ENCODE measurements at places on chromosomes 1 and 21.

- DNase-seq, result no peak
Observed at GRCh38 chr21:21003701-21004100, 5.5 kb downstream of the NCAM2 start.

DNA sequence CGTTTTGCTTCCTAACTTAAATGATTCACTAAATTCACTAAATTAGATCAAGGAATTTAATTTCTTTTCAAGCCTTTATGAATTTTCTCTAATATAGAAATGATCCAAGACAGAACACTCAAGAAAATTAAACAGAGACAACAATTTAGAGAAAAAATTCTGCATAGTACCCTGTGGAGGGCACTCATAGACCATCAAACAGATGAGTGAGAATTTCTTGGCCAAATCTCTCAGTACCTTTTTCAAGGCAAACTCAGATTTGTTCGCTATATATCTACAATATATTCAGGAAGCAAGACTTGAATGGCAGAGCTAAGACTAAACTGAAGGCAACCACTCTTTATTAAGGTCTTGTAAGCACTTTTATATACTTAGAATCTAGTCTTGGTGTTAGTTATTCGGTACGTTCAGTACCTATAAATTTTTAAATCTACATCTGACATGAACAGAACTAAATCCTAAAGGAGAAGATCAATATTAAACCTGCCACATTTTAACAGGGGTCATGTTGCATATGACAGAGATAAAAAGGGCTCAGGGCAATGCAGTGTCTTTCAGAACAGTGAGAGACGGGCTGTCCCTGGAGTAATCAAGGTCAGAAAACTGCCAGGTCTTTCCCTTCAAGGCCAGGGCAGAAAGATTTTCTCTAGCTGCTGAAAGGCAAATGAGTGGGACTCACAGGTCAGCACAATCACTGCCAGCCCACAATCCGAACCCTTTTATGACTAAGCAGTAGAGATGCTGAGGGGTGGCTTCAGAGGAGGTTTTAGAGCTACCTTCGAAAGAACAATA, 118.8 kb upstream of the TMPRSS15 start:
- no peak for DNase-seq

DNA sequence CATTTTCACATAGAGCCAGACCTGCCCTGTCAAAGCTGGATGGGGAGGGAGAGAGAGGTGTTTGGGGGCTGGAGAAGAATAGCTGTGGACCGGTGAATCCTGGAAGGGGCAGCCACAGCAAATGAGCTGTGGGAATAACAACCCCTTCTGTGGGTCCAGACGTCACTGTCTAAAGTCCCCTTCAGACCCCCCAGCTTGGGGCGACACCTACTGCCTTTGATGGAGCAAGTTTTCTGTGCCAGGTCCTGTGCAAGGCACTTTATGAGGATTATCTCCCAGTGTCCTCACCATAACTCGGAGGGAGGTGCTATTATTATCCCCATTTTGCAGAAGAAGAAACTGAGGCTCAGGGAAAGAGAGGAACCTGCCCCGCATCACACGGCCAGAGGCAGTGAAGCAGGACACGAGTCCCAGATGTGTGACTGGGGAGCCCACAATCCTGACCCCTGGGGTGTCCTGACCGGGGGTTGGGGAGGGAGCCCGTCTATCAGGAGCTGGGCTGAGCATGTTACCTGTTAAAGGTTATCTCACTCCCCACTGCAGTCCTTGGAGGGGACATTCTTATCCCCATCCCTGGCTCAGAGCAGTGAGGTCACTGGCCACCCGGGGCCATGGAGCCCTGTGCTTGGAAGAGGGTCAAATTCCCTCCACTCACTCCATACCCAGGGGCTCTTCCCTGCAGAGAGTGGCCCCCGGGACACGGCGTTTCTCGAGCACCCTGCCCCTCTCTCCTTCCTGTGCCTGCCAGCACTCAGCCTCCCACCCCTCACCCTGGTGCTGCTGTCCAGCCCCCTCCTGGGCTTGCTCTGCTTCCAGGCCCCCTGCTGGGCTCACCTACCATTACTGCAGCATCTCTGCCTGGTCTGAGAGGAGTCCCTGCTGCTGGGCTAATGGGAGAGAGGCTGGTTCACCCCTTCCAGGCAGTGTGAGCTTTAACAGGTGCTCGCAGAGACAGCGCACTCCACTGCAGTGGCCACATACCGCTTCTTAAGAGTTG, 132.9 kb downstream of the PTPRU start:
- no peak for DNase-seq

DNA sequence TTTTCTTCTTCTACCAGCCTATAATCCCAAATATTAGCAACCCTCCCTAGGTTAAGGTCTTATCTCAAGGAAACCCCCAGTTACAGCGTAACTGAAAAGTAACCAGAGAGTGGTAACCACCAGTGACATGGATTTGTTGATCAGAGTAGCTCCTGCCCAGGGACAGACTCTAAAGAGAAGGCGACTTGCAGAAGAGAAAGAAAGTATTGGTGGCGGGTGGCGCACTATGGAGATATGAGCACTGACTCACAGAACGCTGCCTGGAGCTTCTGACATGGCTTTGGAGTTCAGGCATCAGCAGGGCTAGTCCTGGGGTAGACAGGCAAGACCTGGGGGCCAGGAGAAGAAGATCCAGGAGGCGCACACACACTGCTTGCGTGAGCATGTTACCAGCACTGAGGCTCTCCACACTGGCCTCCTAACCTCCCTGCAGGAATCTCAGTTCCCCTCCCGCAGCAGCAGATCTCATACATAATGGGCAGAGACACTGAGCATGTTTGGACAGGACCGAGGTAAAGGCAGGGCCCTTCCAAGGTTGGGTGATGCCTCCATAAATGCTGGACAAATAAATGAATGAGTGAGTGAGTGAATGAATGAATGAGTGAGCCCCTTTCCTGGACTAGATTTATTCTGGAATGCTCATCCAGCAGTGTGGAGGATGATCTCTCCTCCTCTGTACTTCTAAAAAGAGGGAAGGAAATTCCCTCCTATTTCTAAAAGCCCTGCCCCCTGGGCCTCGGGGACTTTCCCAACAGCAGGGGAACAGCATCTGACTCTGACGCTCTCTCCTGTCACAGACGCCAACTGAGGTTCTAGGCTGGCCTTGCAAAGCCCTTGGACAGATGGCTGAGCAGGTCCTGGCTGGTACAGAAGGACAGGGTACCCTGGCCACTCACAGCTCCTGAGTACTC, 175.5 kb downstream of the CLIC6 start:
- DNase-seq, result no peak

DNA sequence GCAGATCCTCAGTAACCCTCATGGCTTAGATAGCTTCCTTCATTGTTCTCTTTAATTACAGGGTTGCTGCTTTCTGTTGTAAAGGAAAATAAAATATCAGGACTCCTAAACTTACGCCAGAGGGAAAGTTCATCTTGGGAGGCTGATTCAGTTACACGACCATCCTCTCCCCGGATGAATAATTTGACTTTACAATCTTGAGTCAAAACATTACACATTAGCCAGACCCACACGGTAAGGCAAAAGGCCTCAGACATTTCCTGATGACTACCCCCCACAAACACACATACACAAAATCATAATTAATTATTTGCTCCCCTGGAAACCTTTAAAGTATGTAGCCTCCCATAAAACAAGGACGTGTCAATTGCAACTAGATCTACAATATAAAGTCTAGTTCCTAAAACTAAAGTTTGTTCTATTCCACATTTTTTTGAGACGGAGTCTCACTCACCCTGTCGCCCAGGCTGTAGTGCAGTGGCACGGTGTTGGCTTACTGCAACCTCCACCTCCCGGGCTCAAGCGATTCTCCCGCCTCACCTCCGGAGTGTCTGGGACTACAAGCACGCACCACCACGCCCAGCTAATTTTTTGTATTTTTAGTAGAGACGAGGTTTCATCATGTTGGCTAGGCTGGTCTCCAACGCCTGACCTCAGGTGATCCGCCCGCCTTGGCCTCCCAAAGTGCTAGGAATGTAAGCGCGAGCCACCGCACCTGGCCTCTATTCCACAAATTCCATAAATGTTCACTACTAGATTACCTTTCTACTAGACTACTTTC, 830 bp upstream of the PRDX1 start:
- DNase-seq, result no peak

GRCh38 chr1:221187174-221187573, 307.9 kb downstream of the HLX start:
- DNase-seq, result no peak

GRCh38 chr21:42223826-42224575, 5.1 kb downstream of the ABCG1 start:
- DNase-seq, result no peak

DNA sequence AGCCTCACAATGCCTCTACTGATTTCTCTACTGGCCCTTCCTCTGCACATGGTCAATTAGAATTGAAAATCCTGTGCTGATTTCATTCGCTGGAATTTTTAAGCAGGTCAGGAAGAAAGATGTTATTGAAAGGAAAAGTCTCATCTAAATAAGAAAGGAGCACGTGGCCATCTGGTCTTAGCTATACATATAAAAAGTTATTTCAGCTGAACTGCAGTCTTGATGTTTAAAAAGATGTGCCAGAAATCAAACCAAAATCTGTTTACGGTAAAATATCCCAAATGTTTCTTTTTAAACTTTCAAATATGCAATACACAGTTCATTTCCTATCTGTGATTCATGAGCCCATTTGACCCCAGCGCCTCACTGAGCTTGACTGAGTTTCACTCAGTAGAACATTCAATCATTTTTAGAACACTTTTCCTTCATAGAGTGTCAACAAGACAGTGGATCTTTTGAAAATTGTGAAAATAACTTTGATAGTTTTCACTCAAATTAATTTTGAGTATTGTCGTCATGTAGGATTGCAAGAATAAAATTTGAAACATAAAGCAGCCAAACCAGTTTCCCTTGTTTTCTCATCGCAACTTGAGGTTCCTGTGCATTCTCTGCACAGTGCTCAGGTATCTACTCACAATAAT, 293.6 kb downstream of the PTPRC start:
- no peak for DNase-seq

DNA sequence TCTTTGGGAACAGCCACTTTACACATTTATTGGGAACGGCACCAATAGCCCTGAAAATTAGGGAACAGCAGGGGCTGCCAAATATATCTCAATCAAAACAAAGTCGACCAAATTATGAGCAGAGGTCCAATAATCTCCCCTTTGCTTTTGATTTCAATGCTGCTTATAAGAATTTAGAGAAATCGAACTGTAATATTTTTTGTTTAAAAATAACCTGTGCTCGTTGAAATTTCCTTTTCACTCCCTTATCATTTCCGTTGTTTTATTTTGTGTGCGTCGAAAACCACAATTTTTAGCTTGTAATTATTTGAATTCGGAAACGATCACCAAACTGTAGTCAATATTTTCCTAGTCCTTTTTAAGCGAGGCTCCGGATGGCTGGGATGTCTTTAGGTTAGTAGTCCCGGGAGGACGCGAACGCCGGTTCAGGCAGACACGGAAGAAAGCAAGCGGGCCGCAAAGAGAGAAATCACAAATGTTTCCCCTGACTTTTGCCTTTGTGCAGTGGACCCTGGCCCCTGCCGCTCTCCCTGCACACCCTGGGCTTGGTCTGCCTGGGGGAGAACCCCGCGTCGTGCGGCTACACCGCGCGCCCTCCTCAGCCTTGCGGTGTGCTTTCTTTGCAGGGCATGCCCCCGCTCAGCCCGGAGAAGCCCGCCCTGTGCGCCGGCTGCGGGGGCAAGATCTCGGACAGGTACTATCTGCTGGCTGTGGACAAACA, 2.3 kb downstream of the LHX9 start:
- DNase-seq, result no peak

- no peak for DNase-seq
Observed at GRCh38 chr1:184650177-184650866, 104.3 kb downstream of the EDEM3 start.

- no peak for DNase-seq
Observed at GRCh38 chr1:95072117-95072516, 634 bp downstream of the ALG14 start.

DNA sequence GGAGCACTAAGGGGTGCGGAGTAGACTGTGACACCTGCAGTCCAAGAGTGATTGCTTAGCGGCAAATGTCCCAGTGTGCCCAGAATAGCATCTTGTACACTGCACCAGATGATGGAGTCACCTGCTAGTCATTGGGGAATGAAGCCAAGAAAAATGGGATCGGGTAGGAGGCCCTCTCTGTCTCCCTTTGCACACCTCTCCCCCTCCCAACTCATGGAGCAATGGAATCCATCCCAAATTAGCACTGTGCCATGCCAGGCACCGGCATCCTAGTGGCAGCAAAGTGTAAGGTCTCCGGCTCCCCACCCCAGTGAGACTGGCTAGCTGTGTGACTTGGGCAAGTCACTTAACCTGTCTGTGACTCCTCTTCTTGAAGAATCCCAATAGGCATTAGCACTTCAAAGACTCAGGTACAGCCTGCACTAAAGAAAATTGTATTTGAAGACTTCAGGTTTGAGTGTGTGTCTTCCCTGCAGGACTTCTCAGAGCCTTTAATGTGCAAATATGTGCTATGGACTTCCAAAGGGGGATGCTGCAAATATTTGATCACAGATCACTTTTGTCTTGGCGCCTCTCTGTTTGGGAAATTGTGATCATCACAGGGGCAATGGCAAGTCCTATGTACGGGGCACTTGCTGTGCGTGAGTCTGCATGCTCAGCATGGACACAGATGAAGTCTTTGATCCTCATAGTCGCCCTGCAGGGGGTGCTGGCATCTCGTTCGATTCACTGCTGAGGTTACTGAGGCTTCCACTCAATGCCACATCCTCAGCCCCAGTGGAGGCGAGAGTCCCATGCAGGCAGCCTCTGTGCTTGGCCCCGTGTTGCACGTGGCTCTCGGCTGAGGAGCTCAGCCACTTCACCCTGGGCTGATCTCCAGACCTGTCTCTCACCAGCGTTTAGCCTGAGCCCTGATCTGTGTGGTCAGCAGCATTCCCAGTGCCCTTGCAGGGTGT, 272.9 kb upstream of the C1orf174 start:
- DNase-seq, result no peak

DNA sequence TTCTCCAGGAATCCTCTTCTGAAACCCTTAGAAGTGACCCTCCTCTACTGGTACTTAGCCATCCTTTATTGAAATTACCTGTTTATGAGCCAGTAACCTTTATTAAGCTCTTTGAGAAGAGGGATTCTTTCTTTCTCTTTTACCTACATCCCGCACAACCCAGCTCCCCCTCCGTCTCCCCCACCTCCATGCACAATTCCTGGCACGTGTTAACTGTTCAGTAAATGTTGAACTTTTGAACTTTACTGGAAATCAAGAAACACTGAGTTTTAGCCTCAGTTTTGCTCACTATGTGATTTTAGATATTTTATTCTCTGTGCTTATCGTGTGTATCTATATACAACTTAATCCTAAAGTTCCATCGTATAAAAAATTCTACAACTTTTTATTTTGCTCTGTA, 1.8 kb downstream of the TMED5 start:
- no peak for DNase-seq

- DNase-seq, result no peak
Observed at GRCh38 chr21:33205476-33205875, 24.3 kb upstream of the IFNAR2 start.

DNA sequence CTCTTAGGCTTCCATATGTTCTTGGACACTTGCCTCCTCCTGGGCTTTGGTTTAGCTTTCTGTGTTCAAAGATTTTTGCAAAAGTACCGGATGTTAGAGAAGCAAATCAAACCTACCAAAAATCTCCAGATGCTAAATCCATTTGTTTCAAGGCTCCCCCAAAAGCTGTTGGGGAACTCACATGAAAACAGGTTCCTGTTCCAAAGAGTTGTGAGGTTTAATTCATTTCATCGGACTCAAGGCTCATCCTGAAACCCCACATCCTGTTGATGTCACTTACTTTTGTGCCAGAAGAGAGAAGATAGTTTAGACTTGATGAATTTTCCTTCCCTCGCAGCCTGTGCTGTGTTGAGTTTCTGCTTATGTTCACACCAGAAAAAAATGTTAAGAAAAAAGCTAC, 41.7 kb upstream of the RXRG start:
- DNase-seq, result no peak

GRCh38 chr1:56330391-56331026, 248.9 kb downstream of the PLPP3 start:
- no peak for DNase-seq

GRCh38 chr1:234773936-234774677, 164.1 kb upstream of the IRF2BP2 start:
- DNase-seq, result no peak

All from stimulated activated CD4-positive, alpha-beta T cell treated with anti-CD3 and anti-CD28 coated beads, TNF-alpha, amount 100 ng/mL, for 24 hours (primary cell).